ENCODE measurements at places on chromosomes 6 and 20. TPM values are rescaled to one million over a fixed set of nuclear protein-coding genes. Genes with fewer than 3 reads are reported as not detected.

Gene OLIG3
- total RNA-seq, result not detected

Gene CDH4
- 0.82 TPM for total RNA-seq

Gene BMP6
- total RNA-seq, result 2.3 TPM

Gene NXT1
- total RNA-seq, result 11.6 TPM

Gene IRAK1BP1
- total RNA-seq, result 1.3 TPM

All from pericardium fibroblast (primary cell).